Psoas muscle (tissue), 8 donors: ENCODE measurements at places on chromosomes 12 and 14. TPM values are rescaled to one million over a fixed set of nuclear protein-coding genes. Genes with fewer than 3 reads are reported as not detected.

- DNase-seq = no peak
These were observed 82.0 kb upstream of the OTOGL start for GRCh38 chr12:80017261-80017870.

DNA sequence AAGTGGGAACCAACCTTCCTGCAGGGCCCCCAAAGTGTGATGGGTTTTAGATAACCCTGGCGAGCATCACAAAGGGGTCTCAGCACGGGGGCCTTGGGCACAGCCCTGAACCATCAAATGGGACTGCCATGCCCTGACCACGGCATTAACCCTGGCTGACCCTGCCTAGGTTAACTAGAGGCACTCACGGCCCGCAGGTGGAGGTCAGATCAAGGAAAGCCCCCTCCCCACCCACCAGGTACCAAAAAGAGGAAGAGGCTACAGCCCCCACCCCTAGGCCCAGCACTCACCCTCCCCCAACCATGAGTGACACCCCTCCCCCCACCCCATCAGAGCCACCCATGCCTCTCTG, 42.5 kb downstream of the CCNK start:
- DNase-seq = no peak

DNA sequence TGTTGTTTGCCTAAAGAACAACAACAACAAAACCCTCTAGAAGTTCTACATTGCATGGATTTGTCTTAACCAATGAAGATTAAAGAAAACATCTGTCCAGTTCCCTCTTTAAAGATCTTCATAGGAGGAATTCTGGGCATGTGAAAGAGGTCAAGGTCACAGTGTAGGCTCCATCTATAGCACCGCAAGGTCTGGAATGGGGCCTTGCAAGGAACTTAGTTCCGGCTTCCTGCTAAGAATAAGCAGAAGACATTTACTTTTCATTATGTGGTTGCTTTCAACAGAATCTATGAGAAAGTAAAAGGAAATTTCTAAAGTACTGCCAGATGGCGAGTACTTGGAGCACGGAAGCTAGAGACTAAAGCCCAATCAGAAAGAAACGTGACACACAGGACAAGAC, 57.2 kb upstream of the GNPNAT1 start:
- DNase-seq = no peak

DNA sequence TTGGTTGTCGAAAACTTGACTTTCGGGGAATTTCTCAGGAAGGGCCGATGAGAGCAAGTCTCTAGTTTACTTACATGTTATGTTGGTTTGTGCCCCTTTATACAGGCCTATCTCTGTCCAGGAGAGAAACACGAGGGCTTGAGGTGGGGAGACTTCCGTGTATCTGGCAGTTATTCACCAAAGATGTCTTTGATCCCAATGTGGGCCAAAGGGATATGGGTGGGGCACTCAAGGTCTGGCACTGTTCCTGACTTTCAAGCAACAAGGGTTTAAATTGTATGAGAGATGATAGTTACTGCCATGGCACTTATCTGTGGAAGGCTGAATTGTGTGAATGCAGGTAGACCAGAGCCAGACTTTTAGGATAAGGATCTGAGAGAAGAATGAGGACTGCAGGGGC, 137.2 kb upstream of the DHRS4 start:
- DNase-seq = no peak

- DNase-seq = no peak
These were observed 79.7 kb downstream of the PTPRR start for GRCh38 chr12:70840656-70841350.

- DNase-seq = no peak
These were observed 21.6 kb downstream of the ATF1 start for GRCh38 chr12:50785406-50786001.

Gene CLEC6A
- not detected for total RNA-seq

Gene NGB
- total RNA-seq = not detected

Gene CLEC4A
- total RNA-seq = 0.68 TPM

Gene CELA1
- not detected for total RNA-seq

Gene VSIG10
- total RNA-seq = 13.5 TPM

Gene PLEKHG7
- total RNA-seq = not detected
